Daoy (cell line): ENCODE measurements at places on chromosomes 7 and 10. TPM values are rescaled to one million over a fixed set of nuclear protein-coding genes. Genes with fewer than 3 reads are reported as not detected.

- DNase-seq = no peak
These were observed 174.8 kb downstream of the TNS3 start for GRCh38 chr7:47407136-47407535.

- peak; percentile 60 for DNase-seq
These were observed 69.8 kb upstream of the BAIAP2L1 start for GRCh38 chr7:98470485-98471240.

DNA sequence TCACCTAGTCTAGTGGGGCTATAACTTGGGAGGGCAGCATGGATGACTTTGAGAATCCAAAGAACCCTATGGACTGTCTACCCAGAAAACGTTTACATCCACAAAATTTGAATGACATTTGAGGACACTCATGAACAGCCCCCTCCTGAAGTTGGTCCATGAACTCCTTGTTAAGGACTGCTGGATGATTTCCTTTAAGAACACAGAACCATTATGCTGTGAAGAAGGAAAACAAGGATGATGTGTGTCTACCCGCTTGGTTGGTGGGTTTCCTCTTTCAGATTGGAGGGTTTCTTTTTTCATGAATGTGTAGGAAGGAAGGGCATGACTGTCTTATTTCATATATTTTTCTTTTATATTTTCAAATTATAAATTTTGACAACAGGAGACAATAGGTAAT, 58.3 kb downstream of the ARID5B start:
- DNase-seq = no peak

GRCh38 chr10:69504576-69505250, 53.4 kb downstream of the TSPAN15 start:
- DNase-seq = no peak

- DNase-seq = no peak
These were observed 48.1 kb upstream of the TES start for GRCh38 chr7:116162254-116162653.

- DNase-seq = no peak
These were observed 526.1 kb downstream of the LRMDA start for GRCh38 chr10:75957314-75958120.

GRCh38 chr7:66896441-66896840, 24.6 kb upstream of the TMEM248 start:
- DNase-seq = no peak

DNA sequence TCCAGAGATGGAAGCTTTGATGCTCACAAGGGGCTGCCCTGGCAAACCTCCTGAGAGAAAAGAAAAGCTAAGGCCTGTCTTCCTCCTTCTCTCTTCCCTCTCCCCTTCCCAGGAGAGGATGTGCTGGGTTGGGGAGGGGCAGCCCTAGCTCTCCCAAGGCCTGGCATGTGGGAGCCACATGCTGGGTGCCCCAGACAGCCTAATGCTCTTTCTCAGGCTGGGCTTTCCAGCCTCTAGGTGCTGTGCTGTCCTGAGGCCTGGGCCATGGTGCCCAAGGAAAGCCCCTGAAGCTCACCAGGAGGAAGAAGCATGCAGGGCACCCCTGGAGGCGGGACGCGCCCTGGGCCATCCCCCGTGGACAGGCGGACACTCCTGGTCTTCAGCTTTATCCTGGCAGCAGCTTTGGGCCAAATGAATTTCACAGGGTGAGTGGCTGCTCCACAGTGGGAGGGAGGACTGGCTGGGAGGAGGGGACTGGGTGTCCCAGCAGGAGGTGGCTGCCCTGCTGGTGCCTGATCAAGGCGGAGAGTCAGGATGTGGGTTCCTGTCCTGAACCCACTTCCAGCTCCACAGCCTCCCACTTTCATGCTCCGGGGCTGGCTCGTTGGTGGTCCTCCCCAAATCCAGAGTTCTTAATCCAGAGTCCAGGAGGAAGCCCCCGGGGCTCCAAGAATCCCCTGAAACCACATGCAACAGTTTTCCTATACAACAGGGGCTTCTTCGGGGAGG, 1.7 kb downstream of the CPA5 start:
- no peak for DNase-seq

DNA sequence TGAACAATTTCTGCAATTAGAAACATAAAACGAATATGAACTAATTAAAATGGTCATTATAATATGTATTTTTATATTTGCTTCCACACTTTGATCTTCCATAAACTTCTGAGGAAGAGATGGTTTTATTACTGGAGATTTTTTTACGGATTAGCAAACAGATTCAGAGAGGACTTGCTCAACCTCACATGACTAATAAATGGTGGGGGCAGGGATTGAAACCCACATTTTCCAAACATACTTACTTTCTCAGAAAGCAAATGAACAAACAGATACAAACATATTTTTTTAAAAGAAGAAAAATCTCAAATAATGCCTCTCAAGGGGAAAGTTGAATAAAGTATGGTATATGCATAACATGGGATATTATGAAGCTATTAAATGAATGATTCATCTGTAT, 18.3 kb downstream of the ANKMY2 start:
- no peak for DNase-seq

DNA sequence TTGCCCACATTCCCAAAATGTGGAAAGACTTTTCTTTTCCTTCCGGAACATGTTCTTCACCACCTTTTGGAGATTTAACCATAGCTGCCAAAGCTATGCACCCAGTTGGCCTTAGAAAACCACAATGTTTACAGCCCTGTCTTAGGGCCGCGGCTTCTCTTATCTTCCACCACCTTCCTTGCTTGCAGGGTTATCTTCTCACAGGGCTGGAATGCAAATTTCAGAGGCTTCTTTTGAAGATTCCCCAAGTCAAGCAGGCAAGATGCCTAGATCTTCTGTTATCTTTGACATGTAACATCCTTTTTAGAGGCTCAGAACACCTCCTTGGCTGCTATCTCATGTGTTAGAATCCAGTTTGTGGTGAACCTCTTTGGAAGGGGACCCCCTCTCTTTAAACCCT, 11.1 kb downstream of the KCTD7 start:
- DNase-seq = no peak

GRCh38 chr10:21705828-21706176, 171.8 kb downstream of the MLLT10 start:
- DNase-seq = no peak

DNA sequence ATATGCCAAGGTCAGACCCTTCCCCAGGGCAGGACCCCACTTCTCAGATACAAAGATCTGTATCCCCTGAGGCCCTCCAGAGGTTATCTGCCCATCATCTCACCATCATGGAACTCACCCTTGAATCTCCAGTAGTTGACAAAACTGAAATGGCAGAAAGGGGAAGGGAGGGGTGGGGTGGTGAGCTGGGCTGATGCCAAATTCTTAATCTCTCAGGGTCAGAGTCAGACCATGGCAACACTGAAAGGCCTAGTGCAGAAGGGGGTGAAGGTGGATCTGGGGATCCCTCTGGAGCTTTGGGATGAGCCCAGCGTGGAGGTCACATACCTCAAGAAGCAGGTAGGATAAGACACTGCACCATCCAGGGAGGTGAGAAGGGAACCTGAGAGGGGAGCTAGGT, 3.1 kb downstream of the CNPY4 start:
- DNase-seq = no peak

DNA sequence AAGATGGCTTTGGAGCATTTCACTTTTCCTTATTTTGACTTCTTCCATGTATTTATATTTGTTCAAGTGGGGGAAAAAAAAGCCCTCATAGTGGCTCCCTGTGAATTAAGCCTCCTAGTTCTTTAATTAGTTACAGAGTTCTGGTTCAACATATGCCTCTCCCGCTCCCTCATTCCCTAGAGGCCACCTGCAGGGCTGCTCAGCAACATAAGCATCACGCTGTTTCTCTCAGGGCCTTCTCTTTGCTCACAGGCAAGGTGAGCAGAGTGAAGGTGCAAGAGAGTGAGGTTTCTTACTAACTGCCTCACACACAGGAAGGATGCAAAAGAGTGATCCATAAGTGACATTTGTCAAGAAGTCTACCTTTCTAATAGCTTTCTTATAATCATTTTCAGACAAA, 196.7 kb downstream of the SEMA3E start:
- DNase-seq = no peak

DNA sequence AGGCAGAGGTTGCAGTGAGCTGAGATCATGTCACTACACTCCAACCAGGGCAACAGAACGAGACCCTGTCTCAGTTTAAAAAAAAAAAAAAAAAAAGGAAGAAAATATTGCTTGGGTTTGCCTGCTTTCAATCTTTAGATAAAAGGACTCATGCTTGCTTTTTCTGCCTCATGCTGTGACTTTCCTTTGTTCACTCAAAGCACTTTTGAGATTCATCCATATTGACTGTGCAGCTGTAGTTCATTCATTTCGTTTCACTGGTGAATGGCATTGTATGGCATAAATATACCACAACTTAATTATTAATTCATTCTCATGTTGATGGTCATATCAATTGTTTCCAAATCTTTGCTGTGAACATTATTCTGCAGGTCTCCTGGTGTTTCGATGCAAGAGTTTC, 97.6 kb upstream of the NFE2L3 start:
- no peak for DNase-seq

DNA sequence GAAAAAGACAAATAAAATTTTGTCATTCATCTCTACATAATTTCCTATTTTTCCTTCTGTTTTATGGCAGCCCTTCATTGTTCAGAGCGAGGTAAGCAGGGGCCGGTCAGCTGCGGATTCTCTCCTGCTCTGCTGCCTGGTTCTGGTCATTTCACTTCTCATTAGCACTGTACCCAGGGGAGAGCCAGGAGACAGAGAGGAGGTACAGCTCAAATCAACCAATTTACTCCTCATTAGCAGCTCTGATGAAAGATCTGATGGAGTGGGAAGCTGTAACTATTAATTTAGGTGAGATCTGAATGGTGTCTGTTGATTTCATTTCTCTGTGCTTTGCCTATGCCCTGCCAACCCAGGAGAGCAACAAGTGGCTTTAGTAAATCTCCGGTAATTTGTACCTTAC, 241.5 kb upstream of the PFKP start:
- no peak for DNase-seq

DNA sequence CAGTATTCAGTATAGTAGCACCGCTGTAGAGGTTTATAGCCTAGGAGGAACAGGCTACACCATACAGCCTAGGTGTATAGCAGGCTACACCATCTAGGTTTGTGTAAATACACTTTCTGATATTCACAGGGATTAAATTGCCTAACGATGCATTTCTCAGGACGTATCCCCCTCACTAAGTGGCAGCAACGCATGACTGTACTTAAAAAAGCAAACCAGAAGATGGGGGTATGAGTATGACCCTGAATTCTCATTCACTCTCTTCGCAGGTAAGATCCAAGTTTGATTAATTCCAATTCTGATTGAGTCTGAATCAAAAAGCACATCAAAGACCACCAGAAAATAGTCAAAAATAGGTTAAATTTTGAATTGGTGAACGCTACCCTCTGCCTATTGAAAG, 972 bp downstream of the ORC5 start:
- no peak for DNase-seq

GRCh38 chr10:86952106-86952505, 5.3 kb downstream of the MMRN2 start:
- no peak for DNase-seq

DNA sequence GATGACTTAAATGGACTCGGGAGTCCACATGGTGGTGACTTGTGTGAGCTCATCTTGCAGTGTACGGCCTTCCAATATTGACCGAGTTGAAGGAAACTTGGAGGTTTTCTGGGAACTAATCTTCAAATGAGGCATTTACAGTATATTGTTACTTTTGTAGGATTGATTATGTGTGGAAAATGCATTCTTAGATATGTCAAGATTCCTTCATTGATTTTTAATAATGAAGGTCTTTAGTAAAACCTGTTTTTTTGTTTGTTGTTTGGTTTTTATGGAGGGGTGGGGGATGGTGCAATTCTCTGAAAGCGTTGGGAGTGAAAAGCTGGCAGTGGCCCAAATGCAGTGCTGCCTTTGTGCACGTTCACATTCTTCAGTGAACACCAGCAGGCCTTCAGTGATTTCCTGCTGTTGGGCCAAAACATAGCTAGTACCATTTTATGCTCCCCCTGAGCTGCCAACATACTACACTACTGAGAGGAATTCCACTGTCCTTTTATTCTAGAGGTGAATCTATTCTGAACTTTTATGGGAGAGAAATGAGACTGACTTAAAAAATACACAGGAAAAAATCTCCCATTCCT, 50.4 kb downstream of the CCNY start:
- DNase-seq = no peak

GRCh38 chr10:75347186-75347585, 54.4 kb downstream of the ZNF503 start:
- DNase-seq = no peak

DNA sequence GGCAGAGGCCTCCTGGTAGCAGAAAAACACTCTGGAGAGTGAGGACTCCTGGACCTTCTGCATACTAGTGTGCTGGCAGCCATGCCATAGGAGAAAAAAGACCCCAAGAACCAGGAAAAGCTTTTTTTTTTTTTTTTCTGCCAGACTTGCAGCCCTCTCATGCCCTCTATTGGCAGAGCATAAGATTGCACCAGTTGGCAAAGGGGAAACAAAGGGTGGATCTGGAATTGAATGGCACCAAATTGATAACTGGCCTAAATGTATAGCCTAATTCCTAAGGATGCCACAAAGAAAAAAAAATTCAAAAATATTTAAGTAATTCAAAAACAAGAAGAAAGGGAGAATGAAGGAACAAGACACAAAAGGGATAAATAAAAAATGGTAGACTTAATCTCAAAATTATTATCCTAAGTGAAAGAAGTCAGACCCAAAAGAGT, 112.5 kb upstream of the GHITM start:
- DNase-seq = no peak

DNA sequence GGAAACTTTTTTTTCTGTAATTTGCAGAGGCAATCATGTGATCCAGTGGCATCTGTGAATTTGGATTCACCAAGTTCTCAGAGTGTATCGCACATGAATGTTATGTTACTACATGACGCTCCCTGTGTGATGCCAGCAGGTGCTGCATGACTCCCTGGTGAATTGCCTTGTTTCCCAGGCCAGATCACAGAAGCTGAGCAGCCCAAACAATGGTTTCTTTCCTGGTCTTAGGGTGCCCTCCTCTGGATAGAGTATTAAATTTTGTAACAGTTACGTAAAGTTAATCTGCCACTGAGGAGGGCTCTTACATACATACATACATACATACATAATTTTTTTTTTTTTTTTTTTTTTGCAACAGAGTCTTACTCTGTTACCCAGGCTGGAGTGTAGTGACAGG, 3.6 kb downstream of the ZSCAN21 start:
- peak; percentile 76 for DNase-seq

- no peak for DNase-seq
These were observed 72.0 kb downstream of the C10orf143 start for GRCh38 chr10:130038611-130039109.

- no peak for DNase-seq
These were observed 201.0 kb upstream of the LYZL2 start for GRCh38 chr10:30830315-30831230.

The GPRIN2 gene
- 0.23 TPM in 1 of 2 replicates, not detected in the other for total RNA-seq

The ADRB1 gene
- not detected in 2 replicates for total RNA-seq

The AKR1C1 gene
- total RNA-seq = 0.40 and 0.51 TPM in 2 replicates

The TCAF2 gene
- 0.42 and 1.3 TPM in 2 replicates for total RNA-seq

The SSC4D gene
- total RNA-seq = 0.30 and 2.5 TPM in 2 replicates

The AGBL3 gene
- 1.6 and 3.3 TPM in 2 replicates for total RNA-seq

The INA gene
- 0.46 and 1.1 TPM in 2 replicates for total RNA-seq

The ALOX5 gene
- total RNA-seq = 0.06 TPM in 1 of 2 replicates, not detected in the other

The CCDC136 gene
- 7.7 and 8.9 TPM in 2 replicates for total RNA-seq

The ACTR3C gene
- total RNA-seq = 0.06 and 2.7 TPM in 2 replicates
